CD4-positive, alpha-beta T cell treated with Interleukin-12 subunit alpha and Interleukin-12 subunit beta, for 1 hour (primary cell): ENCODE measurements at places on chromosomes 5 and 9.
A peak's percentile ranks its signal among the peaks of the same experiment; 100 is the strongest.

DNA sequence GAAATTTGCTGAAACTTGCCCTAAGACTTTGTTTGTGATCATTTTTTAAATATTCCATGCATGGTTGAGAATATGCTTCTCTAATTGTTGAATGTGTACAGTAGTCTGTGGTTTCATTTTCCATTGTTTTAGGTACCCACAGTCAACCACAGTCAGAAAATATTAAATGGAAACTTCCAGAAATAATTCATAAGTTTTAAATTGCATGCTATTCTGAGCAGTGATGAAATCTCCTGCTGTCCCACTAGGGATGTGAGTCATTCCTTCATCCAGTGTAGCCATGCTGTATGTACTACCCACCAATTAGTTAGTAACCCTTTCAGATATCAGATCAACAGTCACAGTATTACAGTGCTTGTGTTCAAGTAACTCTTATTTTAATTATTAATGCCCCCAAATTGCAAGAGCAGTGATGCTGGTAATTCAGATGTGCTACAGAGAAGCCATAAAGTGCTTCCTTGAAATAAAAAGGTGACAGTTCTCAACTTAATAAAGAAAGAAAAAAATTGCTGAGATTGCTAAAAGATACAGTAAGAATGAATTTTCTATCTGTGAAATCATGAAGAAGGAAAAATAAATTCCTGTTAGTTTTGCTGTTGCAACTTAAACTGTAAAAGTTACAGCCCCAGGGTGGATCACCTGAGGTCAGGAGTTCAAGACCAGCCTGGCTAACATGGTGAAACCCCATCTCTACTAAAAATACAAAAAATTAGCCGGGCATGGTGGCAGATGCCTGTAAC, 79.9 kb upstream of the FBXL17 start:
- DNase-seq: no peak

GRCh38 chr9:126822278-126822677, 17.4 kb downstream of the ZBTB43 start:
- DNase-seq: no peak

- DNase-seq: no peak
These were observed 42.5 kb downstream of the VAV2 start for GRCh38 chr9:133949486-133950061.

DNA sequence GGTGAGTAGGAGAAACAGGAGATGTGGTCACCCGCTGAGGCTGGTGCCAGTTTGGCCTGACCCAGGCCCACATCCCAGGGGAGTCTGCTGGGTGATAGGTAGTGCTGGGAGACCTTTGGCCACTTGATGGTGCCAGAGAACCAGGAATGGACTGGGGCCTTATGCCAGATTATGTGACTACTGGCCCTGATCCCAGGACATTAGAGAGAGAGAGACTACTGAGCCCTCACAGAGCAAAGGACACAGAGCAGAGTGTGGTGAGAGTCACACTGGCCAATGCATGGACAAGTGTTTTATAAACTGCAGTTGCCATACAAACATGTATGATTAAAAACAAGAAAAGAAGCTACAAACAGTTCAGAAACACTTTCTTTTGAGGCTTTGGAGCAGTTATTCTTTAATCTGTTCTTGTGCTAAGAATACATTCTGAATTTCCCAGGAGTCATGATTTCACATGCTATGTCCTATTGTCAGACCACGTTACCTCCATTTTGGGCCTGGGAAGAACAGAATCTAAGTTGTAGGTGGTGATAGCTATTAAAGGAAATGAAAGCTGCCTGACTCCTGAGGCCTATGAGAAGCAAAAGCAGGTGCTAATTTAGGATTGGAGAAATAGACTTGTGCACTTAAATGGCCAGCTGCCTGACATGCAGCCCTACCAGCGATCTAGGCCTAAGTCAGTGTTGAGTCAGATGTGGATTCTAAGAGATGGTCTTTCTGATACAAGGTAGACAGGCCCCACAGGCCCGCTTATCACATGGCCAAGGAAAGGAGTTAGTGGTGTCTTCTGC, 32.6 kb upstream of the TMOD1 start:
- DNase-seq: peak; percentile 16

GRCh38 chr9:32487981-32488380, 38.0 kb downstream of the RIGI start:
- no peak for DNase-seq

DNA sequence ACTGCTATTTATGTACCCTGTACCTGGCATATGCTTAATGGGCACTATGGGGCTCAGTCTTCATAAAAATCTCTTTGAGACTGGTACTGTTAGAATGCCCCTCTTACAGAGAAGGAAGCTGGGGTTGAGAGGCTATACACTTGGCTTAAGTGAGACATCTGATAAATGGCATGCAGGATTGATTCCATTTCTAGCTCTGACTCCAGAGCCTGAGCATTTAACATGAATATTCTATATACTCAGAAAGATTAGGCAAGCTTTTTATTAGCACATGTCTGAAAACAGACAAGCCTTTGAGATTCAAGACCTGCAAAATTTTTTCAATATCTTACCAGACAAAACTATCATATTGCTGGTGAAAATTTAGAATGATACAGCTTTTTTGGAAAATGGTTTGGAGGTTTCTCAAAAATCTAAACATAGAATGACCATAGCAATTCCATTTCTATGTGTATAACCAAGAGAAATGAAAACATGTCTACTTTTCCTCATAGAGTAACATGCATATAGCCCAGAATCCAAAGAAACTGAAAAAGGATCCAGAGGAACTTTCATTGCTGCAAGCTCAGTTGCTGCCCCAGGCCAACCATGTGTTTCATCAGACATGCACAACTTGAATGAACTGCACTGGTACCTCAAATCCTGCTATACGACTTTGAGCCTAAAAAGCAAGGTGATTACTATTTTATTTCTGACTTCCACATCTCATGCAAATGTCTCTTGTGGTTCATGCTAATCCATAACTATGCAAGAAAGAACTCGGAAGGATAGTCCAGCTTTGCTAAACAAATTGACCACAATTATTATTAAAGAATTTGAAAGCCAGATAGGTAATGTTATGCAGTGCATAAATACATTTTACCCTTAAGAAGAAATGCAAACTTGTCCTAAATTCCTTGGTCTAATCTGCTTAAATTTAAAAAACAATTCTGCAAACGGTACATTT, 389.0 kb upstream of the GRIA1 start:
- no peak for DNase-seq

- DNase-seq: no peak
These were observed at the start of gene DIRAS2 for GRCh38 chr9:90642570-90643539. Gene DIRAS2, minus strand, starts transcription at chr9:90642824. Its CDS starts 28,997 bp downstream, at chr9:90613827.

GRCh38 chr5:112880219-112880964, 19.3 kb downstream of the SRP19 start:
- no peak for DNase-seq

GRCh38 chr5:100590867-100591266, 55.7 kb downstream of the FAM174A start:
- DNase-seq: no peak

DNA sequence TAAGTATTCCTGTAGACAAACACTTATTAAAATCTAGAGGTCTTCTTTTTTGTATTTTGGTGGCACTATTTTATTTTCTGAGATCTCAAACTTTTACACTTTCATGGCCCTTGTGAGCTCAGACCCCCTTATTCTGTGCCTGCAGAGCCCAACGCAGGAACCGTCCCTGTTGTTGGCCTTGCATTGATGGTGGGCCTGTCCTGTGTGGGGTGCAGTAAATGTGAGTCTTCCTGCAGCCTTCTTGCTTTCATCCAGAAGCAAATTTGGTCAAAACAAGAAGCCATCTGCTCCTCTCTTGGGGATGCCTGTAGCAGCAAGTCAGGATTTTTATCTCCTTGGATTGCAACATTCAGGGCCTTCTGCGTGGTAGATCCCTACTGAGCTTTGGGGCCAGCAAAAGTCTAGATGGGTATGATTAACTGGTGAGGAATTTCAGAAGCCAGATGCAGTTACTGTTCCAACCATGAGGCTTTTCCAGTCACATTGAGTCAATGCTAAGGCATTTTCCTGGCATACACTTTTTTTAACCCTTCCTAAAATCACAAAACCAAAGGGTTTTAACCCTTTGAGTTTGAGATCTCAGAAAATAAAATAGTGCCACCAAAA, 31.7 kb downstream of the BASP1 start:
- no peak for DNase-seq

DNA sequence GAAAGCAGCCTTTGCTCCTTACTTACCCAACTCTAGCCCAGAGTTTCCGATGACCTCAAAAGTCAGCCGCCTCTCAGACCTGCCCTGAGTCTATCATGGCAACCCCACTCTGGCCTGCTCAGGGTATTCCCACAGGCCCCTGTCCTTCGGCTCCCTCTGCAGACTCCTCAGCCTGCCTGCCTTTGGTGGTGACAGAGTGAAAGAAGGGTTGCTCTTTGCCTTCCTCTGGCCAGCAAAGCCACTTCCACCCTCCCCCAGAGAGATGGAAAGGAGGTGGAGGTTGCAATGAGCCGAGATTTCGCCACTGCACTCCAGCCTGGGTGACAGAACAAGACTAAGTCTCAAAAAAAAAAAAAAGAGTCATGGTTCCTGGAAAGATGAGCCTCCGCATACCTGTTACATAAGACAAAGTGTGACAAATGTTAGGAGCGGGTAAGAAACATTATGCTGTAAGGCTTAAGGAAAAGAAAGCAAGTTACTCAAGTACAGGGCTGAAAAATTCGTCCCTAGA, 2.3 kb upstream of the SMIM33 start:
- no peak for DNase-seq

- no peak for DNase-seq
These were observed 113.1 kb downstream of the KDM4C start for GRCh38 chr9:6870650-6871477.

GRCh38 chr9:20028192-20028848, 239.5 kb upstream of the SLC24A2 start:
- no peak for DNase-seq

- no peak for DNase-seq
These were observed 94.0 kb downstream of the PPARGC1B start for GRCh38 chr5:149824120-149824519.

GRCh38 chr9:32877639-32878217, 94.4 kb downstream of the TMEM215 start:
- DNase-seq: no peak

DNA sequence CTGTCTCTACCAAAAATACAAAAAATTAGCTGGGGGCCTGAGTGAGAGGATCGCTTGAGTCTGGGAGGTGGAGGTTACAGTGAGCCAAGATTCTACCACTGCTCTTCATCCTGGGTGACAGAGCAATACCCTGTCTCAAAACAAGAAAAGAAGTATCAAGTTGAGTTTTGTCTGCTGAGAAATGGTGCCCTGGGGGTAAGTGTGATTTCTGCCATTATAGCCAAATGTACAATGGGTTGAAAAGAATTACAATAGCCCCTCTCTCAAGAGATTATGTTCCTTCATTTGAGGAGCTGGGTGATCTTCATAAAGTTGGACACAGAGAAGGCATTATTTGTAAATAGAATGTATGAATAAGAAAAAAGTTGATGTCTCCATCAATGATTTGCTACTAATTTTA, 189.4 kb downstream of the GOLPH3 start:
- DNase-seq: no peak

GRCh38 chr5:32307769-32308194, 5.0 kb downstream of the MTMR12 start:
- DNase-seq: no peak

GRCh38 chr5:10469253-10470050, 27.8 kb downstream of the ROPN1L start:
- DNase-seq: no peak

- no peak for DNase-seq
These were observed 396.5 kb downstream of the ZNF608 start for GRCh38 chr5:124349931-124350330.

- DNase-seq: no peak
These were observed 84.1 kb downstream of the FEM1C start for GRCh38 chr5:115460472-115460871.

DNA sequence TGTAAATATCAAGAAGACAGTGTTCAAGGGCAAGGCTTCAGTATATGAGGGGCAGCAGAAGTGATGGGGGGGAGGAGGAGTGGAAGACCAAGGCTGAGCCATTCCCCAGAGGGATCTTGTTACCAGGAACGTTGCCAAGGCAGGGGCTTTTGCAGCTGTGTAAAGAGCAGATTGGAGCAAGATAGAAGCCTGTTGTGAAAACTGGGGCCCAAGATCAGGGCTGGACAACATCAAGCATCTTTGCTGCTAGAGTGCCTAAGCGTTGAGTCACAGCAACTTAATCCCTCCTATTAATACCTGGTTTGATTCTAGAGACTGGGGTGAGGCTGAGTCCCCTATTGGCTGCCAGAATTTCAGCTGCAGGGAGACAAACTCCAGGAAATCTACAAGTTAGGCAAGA, 18.4 kb upstream of the ERCC6L2 start:
- DNase-seq: no peak

DNA sequence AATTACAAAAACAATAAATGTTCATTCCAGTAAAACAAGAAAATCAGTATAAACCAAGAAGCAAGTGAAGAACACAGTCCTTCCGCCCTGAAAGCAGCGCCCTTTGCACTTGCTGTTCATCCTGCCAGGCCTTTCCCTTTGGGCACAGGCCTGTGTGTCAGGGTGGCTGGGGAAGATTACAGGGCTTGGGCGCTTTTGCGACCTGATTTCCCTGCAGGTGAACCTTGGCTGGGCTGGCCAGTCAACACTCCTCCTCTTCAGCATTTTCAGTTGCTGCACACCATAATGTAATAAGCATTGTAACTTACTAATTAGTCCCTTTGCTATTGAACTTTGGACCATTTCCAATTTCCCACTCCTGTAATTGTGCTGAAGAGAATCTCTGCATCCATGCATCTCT, 38.6 kb upstream of the TDRD7 start:
- no peak for DNase-seq

DNA sequence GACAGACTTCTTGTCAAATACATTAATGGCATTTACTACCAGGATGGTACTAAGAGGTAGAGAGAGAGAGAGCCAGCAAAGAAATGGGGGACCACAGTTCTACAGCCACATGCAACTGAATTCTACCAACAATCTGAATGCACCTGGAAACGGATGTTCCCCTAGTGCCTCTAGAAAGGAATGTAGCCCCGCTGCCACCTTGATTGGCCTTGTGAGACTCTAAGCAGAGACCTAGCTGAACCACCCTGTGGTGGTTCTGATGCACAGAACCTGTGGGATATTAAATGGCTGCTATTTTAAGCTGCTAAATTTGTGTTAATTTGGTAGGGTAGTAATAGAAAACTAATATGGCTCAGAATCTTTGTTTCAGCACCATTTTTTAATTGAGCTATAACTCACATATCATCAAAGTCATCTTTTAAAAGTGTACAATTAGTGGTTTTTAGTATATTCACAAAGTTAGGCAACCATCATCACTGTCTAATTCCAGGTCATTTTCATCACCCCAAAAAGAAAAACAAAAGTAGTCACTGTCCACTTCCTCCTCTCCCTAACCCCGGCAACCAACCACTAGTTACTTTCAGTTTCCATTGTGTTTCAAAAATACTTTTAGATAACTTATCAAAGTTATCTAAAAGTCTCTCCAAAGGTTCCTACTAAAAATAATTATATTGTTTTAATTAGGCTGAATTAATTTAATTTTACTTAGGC, 51.7 kb downstream of the CPLANE1 start:
- peak; percentile 40 for DNase-seq

GRCh38 chr9:27348785-27349697, 52.1 kb upstream of the EQTN start:
- DNase-seq: no peak

GRCh38 chr9:1219284-1219683, 169.1 kb downstream of the DMRT2 start:
- no peak for DNase-seq

- no peak for DNase-seq
These were observed at the start of gene BRINP1 for GRCh38 chr9:119368681-119369581. Gene BRINP1, minus strand, starts transcription at chr9:119369435. Its CDS starts 56,080 bp downstream, at chr9:119313355.
